ENCODE measurements at places on chromosomes 13 and 19.
A peak's percentile ranks its signal among the peaks of the same experiment; 100 is the strongest.

- no peak for DNase-seq
These were observed 2.7 kb upstream of the ZBTB7A start for GRCh38 chr19:4069331-4069959.

DNA sequence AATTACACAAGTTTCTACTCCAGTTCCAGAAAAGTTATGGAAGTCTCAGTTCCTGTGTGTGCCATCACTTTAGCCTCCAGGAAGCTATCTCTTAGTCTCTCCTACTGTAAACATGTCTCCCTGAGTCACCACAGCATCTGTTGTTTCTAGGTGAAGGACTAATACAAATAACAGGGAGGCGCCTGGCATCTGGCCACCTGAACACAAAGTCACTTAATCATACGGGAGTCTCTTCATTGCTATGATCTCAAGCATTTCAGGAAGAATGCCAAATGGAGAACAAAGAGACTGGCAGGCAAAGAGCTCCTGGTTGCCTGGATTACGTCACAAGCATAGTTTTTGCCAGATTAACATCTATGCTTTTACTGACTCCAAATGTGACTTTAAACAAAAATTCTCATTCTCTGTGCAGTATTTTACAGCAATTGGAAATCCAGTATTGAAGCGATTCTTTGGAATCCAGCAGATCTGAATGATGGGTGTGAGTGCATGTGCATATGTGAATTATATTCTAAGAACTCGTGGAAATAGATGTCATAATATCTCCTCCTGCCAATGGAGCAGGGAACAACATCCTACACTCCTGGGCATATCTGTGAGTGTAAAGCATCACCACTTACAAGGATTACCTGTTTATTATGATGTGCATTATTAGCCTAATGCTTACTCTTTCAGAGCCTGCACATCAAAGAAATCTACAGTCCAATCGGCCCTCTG lies 572.8 kb downstream of the PCDH9 start:
- DNase-seq, result peak; percentile 74

- no peak for DNase-seq
These were observed 27.9 kb upstream of the FLT1 start for GRCh38 chr13:28522871-28523270.

- no peak for DNase-seq
These were observed 31.3 kb downstream of the GRIK5 start for GRCh38 chr19:42038666-42039065.

GRCh38 chr13:105139380-105140285 lies 1395.8 kb downstream of the EFNB2 start:
- DNase-seq, result peak; percentile 5

DNA sequence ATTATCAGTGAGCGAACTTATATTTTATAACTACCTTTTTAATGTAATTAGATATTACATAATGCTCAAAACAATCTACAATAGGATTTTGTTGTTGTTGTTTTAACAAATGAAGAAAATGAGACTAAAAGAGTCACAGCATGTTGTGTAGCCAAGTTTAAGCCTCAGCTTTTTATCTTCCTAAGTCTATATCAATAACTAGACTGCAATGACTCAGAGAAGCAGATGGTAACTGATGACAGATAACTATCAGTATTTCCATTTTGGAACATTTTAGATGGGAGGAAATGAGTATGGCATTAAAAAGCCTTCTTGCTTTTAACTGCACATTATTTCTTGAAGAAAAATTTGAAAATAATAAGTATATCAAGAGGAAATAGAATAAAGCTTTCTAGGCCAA lies 825.2 kb downstream of the SLITRK1 start:
- no peak for DNase-seq

GRCh38 chr19:13966684-13967128 lies 14.4 kb downstream of the DCAF15 start:
- no peak for DNase-seq

DNA sequence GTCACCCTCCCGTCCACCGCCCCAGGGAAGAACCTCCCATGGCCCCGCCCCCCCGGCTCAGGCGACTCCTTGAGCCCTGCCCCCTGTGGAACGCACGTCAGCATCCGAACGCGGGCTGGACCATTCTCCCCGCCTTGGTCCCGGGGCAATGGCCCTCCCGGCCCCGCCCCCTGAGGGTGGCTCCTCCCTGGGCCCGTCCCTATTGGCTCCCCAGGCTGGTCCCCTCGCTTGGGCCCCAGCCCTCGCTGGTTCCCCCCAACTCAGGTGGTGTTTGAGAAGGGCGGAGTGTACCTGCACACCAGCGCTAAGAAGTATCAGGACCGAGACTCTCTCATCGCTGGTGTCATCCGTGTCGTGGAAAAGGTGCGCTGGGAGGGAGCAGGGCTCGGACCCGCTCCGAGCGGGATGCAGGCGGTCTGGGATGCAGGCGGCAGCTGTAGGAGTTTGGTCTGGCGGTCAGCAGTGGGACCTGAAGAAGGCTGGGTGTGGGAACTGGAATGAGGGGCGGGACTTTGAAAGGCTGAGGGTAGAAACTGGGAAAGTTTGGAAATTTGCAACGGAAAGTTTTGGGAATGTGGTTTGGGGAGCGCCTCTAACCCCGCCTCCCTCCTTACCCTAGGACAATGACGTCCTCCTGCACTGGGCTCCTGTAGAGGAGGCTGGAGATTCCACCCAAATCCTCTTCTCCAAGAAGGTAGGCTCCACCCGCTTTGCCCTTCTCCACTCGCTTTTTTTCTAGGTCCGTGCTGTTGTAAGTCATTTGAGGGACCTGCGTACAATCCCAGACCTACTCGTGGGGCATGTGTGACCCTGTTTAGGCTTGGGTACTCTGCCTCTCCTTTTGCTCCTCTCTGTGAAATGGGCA lies 609 bp downstream of the TBC1D17 start:
- peak; percentile 99 for DNase-seq

DNA sequence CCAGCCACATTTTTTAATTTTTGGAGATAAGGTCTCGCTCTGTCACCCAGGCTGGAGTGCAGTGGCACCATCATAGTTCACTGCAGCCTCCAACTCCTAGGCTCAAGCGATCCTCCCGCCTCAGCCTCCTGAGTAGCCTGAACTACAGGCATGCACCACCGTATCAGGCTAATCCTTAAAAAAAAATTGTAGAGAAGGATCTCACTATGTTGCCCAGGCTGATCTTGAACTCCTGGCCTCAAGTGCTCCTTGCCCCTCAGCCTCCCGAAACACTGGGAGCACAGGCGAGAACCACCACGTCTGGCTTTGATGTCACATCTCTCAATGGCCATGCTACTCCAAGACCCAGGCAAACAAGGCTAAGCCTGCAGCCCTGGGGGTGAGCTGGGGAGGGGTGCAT lies 21.2 kb downstream of the PRKCSH start:
- no peak for DNase-seq

- peak; percentile 10 for DNase-seq
These were observed 823 bp upstream of the ZNF567 start for GRCh38 chr19:36686365-36687213.

GRCh38 chr19:54178581-54179261 lies 5.8 kb upstream of the TMC4 start:
- peak; percentile 5 for DNase-seq

DNA sequence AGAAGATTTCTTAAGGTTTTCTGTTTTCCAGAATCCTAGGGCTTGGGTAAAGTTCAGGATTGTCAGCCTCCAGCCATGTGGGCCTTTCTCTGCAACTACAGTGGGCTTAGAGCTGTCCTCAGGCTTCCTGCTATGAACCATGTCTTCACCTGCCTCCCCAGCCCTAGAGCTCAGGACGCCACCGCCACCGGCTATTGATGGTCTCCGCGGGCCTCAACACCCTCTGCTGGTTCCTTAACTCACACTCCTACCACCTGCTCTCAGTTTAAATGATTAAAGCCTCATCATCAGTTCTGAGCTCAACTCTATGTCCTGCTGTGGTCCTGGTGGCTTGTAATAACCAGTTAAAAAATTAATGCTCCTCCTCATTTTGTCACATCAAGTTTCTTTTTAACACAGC lies 221.0 kb downstream of the EFNB2 start:
- no peak for DNase-seq

GRCh38 chr13:46666727-46667456 lies 113.9 kb downstream of the LRCH1 start:
- no peak for DNase-seq

- no peak for DNase-seq
These were observed 24.5 kb downstream of the ZDHHC20 start for GRCh38 chr13:21434588-21434987.

GRCh38 chr19:5308451-5309437 lies 31.9 kb downstream of the PTPRS start:
- DNase-seq, result peak; percentile 78
